ENCODE measurements at places on chromosomes 12 and 14. TPM values are rescaled to one million over a fixed set of nuclear protein-coding genes. Genes with fewer than 3 reads are reported as not detected.

DNA sequence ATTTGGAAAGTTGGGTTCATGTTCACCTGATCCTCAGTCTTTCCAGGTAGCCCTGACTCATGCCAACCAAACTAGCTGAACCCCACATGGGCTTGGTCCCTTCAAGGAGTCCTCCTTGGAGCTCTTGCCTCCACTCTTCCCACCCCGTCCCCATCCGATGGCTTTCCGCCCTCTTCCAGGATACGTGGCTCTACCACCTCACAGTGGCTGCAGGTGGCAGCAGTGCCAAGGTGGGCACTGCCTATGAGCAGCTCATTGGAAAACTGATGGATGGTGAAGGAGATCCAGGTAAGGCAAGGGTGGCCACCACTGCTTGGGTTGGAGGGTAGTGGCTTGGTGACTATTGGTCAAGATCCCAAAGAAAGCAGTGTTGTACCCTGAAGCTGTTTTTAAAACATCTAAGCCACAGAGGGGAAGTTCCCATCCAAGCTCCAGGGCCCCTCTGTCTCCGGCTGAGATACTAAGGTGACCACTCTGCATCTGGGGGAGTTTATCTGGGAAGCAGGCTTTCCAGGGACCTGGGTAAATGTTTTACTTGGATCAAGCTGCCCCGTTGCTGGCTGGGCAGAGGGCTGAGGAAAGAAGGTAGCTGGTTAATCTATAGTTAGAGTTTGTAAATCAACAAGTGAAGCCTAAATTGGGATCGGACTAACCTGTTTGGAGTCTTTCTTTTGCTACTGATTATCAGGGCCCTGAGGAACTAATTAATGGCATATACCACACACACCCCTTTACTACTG, 23.7 kb downstream of the PIGH start:
- H3K4me1 ChIP-seq: peaks cover under 1% of the 10 kb centered on the region
- DNase-seq: no peak
- H3K4me3 ChIP-seq: no peak overlapping the region
- no peak overlapping the region for H3K27ac ChIP-seq
- H3K36me3 ChIP-seq: no peaks in the 10 kb centered on the region

DNA sequence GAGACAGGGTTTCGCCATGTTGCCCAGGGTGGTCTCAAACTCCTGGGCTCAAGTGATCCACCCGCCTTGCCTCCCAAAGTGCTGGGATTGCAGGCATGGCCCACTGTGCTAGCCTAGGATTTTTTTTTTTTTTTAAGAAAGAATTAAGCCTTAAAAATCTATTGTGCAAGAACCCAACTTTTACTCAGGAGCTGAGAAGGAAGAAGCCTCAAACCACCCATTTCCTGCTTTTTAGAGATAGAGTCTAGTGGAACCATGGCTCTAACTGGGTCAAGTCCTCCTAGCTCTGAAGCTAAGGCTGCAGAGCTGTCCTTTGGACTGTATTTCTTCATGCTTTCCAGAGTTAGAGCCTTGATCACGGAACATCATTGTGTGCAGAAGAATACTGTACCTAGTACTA, 1.3 kb upstream of the TSFM start:
- no peak overlapping the region for H3K4me3 ChIP-seq
- no peak for DNase-seq
- H3K27me3 ChIP-seq: no peaks in the 10 kb centered on the region
- H3K27ac ChIP-seq: peak overlapping the region; percentile 63
- peaks cover 44% of the 10 kb centered on the region for H3K4me1 ChIP-seq

GRCh38 chr14:50666772-50667683, 1.1 kb downstream of the SAV1 start:
- H3K4me3 ChIP-seq: peak overlapping the region; percentile 86
- H3K4me1 ChIP-seq: peaks cover 15% of the 10 kb centered on the region
- H3K27me3 ChIP-seq: peaks cover 10% of the 10 kb centered on the region
- peak overlapping the region; percentile 55 for H3K27ac ChIP-seq
- peak; percentile 5 for DNase-seq

DNA sequence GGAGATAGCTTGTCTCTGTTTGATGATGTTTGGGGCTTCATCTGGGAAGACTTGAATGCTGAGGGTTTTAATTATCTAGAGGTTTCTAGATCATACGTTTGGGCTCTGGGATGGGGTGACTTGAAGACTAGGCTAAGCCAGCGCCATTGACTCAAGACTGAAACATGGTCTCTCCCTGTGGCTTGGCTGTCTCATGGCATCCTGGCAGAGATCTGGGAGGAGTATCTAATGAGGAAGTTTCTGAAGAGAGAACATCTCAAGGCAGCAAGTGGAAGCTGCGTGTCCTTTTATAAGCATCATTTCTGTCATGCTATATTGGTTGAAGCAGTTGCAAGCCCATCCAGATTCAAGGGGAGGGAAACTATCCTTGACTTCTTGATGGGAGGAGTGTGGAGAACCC, 104.8 kb downstream of the UNC79 start:
- H3K4me1 ChIP-seq: no peaks in the 10 kb centered on the region
- DNase-seq: no peak
- no peaks in the 10 kb centered on the region for H3K27me3 ChIP-seq
- H3K27ac ChIP-seq: no peak overlapping the region

DNA sequence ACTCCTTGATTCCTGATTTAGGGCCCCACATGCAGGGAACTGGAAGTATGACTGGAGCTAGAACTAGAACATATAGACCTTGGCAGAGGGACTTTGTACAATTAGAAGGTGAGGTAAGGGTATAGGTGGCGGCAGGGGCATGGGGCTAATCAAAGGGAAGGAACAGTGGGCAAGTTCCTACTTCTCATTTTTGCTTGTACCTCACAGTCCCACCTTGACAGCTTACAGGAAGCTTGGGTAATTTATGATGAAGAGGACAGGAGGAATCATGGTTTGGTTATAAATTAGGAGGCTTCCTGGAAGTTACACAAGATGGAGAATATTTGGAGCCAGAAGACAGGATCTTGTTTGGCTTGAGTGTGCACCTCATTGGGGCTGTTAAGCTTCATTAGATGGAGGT, 33.4 kb downstream of the SUSD6 start:
- peaks cover 75% of the 10 kb centered on the region for H3K4me1 ChIP-seq
- peak overlapping the region; percentile 47 for H3K27ac ChIP-seq
- DNase-seq: no peak
- peaks cover 52% of the 10 kb centered on the region for H3K36me3 ChIP-seq

- peak overlapping the region; percentile 35 for H3K27ac ChIP-seq
- H3K4me3 ChIP-seq: peak overlapping the region; percentile 19
Measured at GRCh38 chr14:64707661-64708060, 3.4 kb downstream of the PLEKHG3 start.

DNA sequence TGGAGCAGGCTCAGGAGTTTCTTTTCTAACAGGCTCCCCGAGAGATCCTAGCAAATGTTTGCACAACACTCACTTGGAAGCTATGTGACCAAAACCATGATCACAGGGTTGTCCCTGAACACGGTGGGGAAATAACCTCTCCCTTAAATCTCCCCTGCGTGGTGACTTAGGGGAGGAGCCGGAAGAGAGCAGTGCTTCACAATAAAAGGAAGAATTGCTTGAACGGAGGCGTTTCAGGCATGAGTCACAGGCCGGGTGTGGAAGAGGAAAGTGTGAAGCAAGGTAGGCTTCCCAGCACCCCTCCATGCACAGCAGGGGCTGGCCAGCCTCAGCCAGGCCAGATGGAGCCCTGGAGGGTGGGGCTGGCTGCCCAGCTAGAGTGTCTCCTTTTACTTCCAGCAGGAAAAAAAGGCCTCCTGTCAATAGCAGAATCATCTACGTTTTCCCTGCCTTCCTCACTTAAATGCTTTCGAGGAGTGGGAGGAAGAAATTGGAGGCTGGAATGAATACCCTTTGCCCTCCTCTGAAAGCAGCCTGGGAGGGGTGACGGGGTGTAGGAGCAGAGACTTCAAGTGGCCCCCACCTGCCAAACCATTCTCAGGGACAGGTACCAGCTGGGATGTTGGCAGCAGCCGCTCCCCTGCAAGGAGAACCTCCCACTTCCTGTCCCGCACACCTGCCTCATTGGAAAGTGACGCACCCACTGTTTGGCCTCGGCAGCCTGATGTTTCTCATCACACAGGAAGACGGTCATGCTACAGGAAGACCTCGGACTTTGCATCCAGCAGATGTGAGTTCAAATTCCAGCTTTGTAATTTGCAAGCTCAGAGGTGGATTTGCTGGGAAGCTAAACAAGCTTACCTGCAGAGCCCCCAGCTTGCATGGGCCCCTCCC, 30.1 kb upstream of the PPP2R5C start:
- peaks cover 59% of the 10 kb centered on the region for H3K4me1 ChIP-seq
- peak overlapping the region; percentile 51 for H3K4me3 ChIP-seq
- H3K27me3 ChIP-seq: no peaks in the 10 kb centered on the region
- peak; percentile 79 for DNase-seq
- peak overlapping the region; percentile 82 for H3K27ac ChIP-seq

DNA sequence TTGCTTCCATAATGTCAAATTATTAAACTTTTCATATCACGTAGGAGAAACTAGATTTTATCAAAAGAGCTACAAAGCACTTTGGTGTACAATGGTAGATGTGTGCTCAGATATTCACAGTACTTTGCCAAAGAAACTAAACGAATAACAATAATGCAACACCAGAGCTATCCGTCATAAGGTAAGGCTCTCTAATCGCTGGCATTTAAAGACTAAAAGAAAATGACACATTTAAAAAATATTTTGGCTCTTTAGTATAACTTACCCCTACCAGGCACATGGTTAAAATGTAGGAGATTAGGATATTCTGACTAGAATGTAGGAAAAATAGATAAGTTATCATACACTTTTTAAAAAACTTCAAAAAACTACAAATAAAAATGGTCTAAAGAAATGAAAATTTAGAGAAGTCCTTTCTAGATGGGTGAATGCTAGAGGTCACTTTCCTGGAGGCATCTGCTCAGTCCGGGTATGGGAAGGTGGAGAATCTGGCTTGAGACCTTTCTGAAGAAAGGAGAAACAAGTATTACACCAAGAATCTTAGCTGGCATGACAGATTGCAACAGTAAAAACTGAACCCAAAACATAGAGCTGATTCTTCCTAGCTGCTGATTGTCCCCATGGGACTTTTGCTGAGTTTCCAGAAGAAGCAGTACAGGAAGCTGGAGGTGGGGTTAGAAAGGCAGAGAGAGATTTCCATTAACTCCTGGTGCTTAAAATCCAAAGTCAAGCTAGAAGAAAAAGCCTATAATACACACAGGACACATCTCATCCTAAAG, 67.9 kb downstream of the FAR2 start:
- no peak overlapping the region for H3K27ac ChIP-seq
- peaks cover 8% of the 10 kb centered on the region for H3K27me3 ChIP-seq
- no peak for DNase-seq
- H3K36me3 ChIP-seq: no peaks in the 10 kb centered on the region

- H3K4me1 ChIP-seq: no peaks in the 10 kb centered on the region
- H3K36me3 ChIP-seq: no peaks in the 10 kb centered on the region
- no peak overlapping the region for H3K27ac ChIP-seq
- DNase-seq: no peak
- H3K27me3 ChIP-seq: no peaks in the 10 kb centered on the region
Measured at GRCh38 chr14:43778570-43778936, 728.5 kb downstream of the FSCB start.

DNA sequence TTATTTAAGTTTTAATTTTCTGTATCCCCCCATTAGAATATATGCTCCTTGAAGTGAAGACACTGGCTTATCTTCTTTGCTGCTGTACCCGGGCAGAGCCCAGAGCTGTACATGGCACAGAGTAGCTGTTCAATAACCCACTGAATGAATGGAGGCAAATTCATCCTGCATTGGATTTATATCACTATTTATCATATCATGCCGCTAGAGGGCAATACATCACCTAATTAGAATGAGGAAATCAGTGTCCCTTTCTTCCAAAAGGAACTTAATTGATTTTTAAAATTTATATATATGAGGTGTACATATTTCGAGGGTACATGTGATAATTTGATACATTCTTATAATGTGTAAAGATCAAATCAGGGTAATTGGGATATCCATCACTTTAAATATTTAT, 89.2 kb upstream of the TMEM260 start:
- H3K27ac ChIP-seq: no peak overlapping the region
- no peaks in the 10 kb centered on the region for H3K36me3 ChIP-seq
- H3K4me1 ChIP-seq: peaks cover 7% of the 10 kb centered on the region

- H3K36me3 ChIP-seq: no peaks in the 10 kb centered on the region
- no peak overlapping the region for H3K4me3 ChIP-seq
- H3K27me3 ChIP-seq: no peaks in the 10 kb centered on the region
- no peaks in the 10 kb centered on the region for H3K4me1 ChIP-seq
- no peak for DNase-seq
Measured at GRCh38 chr12:97542666-97543280, 80.2 kb downstream of the RMST start.

GRCh38 chr12:91133871-91134270, 22.6 kb upstream of the LUM start:
- peaks cover 2% of the 10 kb centered on the region for H3K27me3 ChIP-seq
- no peak for DNase-seq
- no peaks in the 10 kb centered on the region for H3K36me3 ChIP-seq
- no peaks in the 10 kb centered on the region for H3K4me1 ChIP-seq

DNA sequence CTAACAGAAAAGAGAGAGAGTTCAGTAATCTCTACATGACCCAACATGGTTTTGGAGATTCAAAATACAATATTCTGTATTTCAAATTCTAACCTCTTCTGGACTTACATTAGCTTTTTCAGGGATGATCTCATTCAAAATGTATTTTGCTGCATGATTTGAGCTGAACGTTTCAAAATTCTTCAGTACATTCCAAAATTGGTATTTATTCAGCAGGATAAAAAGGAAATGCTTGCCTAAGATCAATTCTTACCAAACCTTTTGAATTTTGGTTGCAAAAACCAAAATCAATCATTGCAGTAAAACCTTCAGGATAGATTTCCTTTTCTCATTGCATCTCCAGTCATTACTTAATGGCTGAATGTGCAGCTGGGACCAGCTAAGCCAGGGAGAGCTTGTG, 1761.3 kb upstream of the SEL1L start:
- no peaks in the 10 kb centered on the region for H3K4me1 ChIP-seq
- H3K4me3 ChIP-seq: no peak overlapping the region
- no peaks in the 10 kb centered on the region for H3K36me3 ChIP-seq
- no peaks in the 10 kb centered on the region for H3K27me3 ChIP-seq

The GNS gene
- 20.6 TPM for total RNA-seq

The DHH gene
- total RNA-seq: not detected

The ADAMTS20 gene
- total RNA-seq: not detected

The SLC7A7 gene
- 0.61 TPM for total RNA-seq

The LTBP2 gene
- total RNA-seq: 0.05 TPM

The DNAI7 gene
- 0.23 TPM for total RNA-seq

The TAS2R31 gene
- 4.5 TPM for total RNA-seq

The CCDC60 gene
- not detected for total RNA-seq

The KRT74 gene
- total RNA-seq: not detected

The CCDC197 gene
- total RNA-seq: not detected

The TOMM20L gene
- total RNA-seq: not detected

The RNASE3 gene
- not detected for total RNA-seq
